C1 segment of cervical spinal cord (tissue), 14 donors: ENCODE measurements at places on chromosomes 5 and 9.

GRCh38 chr5:135553688-135554462 is 18.1 kb upstream of the NEUROG1 start:
- DNase-seq, result no peak

GRCh38 chr9:92004045-92004392 is 54.0 kb upstream of the ROR2 start:
- DNase-seq, result no peak

DNA sequence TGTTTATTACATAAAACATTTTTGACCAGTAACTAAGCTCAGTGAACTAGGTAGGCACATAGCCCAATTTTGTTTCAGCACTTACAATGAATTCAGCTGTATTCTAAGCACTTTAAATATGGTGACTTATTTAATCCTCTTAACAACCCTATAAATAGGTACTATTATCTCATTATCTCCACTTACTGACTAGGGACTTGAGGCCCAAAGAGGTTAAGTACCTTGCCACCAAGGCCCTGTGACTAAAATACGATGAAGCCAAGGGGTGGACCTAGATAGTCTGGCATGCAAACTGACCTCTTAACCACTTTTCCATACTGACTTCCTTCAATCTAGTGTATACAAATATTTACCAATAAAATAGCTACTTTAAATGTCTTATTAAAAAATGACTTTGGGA is 266.4 kb downstream of the ZNF608 start:
- no peak for DNase-seq

DNA sequence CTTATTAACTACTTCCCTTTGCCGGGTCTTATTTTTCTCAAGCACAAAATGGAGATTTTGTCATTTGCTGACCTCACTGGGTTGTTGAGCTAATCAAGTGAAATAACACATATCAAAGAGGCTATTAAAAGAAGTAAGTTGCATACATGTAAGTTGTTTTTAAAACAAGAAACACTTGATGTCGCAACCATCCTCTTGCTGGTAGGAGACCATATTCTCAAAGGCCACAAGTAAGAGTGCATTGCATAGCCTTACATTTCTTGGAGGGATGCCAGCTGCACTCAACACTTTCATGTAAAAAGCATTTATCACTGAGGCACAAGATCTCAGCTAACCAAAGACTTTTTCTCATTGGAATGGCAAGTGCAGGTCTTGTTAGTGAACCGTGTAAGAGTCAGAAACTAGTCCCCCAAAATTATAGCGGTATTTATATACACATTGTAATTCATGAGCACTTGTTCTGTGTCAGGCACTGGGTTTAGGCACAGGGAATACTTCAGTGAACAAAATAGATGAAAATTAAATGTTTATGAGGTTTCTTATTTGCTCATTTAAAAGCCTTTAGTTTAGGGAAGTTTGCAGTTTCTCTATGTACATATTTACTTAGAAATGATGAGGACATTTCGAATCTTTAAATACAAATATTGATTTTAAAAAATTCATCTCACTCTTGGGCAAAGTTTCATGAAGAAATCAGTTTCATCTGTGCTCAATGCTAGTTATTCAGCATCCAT is 72.0 kb downstream of the ZFAND5 start:
- DNase-seq, result no peak

DNA sequence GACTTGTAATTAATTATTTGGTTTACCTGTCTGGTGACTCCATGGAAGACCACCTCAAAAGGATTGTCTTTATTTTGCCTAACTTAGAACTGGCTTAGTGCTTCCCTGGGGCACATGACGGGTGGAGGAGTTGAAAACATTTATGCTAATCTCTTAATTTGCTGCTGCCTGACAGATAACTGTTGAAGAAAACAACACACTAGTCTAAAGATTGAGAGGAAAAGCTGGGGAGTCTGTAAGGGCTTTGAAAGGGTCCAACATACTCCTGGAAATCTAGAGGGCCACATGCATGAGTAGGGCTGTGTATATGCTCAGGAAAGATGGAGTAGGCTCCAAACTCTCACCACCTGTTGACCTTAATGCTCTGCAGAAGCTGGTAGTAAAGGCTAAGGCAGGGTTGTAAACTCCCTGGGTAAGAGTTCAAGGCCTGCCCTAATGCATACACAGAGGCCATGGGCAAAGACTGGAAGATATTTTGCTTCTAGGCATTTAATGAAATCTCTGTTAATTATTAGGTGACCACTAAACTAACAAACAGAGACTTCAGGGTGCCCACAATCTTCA is 40.7 kb downstream of the NR3C1 start:
- no peak for DNase-seq

- no peak for DNase-seq
These were observed 157.1 kb upstream of the CDH6 start for GRCh38 chr5:31036411-31036810.
